ENCODE measurements at places on chromosomes 12 and 14. TPM values are rescaled to one million over a fixed set of nuclear protein-coding genes. Genes with fewer than 3 reads are reported as not detected.

DNA sequence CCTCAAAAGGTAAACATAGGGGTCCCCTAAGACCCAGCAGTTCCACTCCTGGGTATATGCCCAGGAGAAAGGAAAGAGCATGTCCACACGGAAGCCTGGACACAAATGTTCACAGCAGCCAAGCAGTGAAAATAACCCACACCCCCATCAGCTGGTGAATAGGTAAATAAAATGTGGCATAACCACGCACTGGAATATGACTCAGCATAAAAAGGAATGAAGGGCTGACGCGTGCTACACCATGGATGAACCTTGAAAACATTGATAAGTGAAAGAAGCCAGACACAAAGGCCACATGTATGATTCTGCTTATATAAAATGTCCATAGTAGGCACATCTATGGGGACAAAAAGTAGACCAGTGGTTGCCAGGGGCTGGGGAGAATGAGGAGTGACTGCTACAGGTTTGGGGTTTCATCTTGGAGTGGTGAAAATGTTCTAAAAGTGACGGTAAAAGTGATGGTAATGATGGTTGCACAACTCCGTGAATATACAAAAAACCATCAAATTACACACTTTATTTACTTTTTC lies 3.8 kb upstream of the SCARB1 start:
- no peaks in the 10 kb centered on the region for H3K4me1 ChIP-seq
- no peaks in the 10 kb centered on the region for H3K27me3 ChIP-seq
- no peaks in the 10 kb centered on the region for H3K36me3 ChIP-seq
- DNase-seq = no peak
- no peak overlapping the region for H3K4me3 ChIP-seq

DNA sequence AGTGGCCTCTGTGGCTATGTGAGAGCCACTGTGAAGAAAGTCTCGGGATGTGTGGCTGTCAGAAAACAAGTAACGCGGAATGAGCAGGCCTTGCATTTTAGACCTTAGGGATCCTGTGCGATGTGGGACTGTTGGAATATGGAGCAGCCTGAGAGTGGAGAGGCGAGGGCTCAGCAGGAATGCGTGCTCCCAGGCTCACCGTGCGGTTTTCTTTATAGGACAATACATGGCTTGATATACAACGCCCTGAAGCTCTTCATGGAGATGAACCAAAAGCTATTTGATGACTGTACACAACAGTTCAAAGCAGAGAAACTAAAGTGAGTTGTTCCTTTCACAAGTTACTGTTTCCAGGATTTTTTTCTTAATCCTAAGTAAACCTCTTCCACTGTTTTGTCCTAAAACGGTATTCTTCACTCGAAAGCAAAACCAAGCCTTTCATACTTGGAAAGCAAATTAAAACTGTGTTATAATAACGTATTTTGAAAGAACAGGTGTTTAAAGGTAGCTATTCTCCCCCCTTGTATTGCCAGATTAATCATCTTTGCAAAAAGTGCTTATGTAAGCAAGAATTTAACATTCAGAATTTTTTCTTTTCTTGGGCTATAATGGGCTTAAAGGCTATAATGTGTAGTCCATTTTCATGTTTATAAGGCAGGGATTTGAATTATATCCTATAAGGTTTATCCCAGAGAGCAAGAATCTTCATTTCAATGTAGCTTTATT lies 54.8 kb upstream of the DYNC1H1 start:
- no peak overlapping the region for H3K27ac ChIP-seq
- no peak overlapping the region for H3K4me3 ChIP-seq

DNA sequence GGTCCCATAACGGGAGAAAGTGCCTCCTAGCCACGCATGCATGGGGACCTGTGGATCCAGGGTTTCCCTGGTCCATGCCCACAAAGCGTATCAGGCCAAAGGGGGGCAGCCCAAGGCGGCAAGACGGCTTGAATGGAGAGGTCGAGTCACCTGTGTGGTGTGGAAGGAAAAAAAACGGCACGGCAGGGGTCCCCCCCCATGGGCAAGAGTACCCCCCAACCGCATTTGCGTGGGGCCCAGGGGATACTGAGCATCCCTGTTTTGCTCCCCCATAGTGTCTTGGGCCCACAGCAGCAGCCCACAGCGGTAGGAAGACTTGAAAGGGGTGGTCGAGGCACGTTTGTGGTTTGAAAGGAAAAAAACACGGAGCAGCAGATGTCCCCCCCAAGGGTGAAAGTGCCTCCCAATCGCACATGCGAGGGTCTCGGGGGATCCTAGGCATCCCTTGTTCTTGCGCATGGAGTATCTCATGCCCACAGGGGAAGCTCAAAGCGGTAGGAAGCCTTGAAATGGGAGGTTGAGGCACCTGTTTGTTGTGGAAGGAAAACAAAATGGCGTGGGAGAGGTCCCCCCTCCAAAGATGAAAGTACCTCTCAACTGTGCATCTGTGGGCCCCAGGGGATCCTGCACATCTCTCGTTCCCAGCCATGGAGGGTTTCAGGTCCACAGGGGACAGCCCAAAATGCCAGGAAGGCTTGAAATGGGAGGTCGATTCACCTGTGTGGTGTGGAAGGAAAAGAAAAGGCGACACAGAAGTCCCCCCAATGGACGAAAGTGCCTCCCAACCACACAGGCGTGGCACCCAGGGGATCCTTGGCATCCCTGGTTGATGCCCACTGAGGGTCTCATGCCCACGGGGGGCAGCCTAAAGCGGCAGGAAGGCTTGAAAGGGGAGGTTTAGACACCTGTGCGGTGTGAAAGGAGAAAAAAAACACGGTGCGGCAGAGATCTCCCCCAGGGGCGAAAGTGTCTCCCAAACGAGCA lies 577.5 kb downstream of the ALG10 start:
- H3K36me3 ChIP-seq = no peaks in the 10 kb centered on the region
- H3K4me3 ChIP-seq = no peak overlapping the region
- no peak for DNase-seq
- no peaks in the 10 kb centered on the region for H3K4me1 ChIP-seq
- H3K27me3 ChIP-seq = no peaks in the 10 kb centered on the region

The WNT1 gene
- total RNA-seq = not detected

The CCDC38 gene
- 0.24 TPM for total RNA-seq

Data from CD8-positive, alpha-beta memory T cell (primary cell).